ENCODE measurements at places on chromosomes 6 and 20.

GRCh38 chr6:150605333-150605732 is 5.6 kb downstream of the PLEKHG1 start:
- no peak for DNase-seq

- no peak for DNase-seq
These were observed 538.0 kb upstream of the ID4 start for GRCh38 chr6:19299129-19299528.

DNA sequence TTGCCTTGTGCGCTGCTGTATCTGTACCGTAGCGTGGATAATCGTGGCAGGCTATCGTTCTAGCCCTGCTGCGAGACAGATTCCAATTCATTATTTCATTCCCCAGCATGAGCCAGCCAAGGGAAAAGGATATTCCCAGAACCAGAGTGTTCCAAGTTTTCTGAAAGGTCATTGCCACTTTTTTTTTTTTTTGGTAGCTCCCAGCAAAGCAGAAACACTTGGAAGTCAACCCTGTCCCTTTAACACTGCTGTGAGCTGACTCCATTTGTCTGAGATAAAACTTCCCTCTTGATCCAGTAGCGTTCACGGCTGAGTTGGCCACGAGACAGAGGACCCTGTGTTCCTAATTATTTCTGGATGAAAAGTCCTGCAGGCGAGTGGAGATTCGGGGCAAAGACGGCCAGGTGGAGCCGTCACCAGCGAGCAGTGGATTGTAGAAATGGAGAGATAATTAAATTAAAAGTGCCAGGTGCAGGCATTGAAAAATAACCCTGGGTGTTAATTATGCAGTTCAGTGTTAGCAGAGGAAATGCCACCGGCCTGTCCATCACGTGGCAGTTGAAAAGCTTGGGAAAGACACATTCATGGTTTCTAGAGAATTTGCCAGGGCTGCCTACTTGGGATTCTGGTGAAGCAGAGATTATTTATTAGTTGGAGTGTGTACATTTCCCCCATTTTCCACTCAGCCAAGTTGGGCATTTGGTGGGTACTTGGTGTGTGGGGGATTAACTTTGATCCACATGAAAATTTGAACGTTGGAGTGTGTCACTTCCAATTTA is 164.2 kb downstream of the SLC24A3 start:
- DNase-seq, result no peak

DNA sequence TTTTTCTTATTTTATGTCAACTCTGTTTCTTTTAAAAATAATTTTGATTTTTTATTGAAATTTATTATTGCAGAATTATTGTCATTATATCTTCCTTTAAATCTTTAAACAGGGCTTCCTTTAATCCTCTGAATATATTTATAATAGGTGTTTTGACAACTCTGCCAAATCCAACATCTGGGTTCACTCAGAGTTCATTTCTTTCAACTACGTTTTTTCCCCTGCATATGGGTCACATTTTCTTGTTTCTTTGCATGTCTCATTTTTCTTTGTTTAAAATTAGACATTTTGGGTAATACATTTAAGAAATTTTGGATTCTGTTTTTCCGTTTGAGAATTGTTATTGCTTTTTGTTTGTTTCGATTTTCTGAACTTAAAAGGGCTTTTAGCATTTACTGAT is 655.1 kb upstream of the CITED2 start:
- DNase-seq, result no peak

DNA sequence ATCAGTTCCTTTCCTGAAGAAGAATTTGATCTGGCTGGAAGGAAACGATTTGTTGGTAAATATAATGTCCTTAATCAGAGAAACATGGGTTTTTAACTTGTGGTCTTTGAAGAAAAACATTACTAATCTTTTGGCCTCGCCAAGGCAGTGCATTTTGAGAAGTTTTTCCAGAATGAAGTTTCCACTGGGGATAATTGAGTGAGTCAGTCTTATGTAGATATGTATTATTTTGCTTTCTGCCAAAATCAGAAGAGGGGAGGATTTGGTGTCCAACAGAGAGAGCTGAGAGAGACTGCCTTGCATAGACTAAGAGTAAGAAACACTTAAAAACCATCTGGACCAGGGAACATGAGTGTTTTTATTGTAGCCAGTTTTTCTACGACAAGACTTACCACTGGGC is 79.9 kb downstream of the FNDC1 start:
- DNase-seq, result peak; percentile 60

GRCh38 chr6:83086751-83087150 is 19.3 kb downstream of the DOP1A start:
- no peak for DNase-seq

DNA sequence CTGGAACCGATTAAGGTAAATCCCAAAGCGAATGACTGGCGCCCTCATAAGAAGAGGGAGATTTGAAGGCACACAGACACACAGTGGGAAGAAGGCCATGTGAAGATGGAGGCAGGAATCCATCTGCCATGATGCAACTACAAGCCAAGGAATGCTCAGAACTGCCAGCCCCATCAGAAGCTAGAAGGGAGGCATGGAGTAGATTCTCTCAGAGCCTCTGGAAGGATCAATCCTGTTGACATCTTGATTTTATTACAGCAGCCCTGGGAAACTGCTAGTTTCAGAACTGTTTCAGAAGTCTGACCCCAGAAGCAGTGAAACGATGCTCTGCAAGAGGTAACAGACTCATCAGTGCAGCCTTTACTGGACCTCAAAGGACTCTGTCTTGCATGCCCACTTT is 103.5 kb upstream of the GPR6 start:
- no peak for DNase-seq

DNA sequence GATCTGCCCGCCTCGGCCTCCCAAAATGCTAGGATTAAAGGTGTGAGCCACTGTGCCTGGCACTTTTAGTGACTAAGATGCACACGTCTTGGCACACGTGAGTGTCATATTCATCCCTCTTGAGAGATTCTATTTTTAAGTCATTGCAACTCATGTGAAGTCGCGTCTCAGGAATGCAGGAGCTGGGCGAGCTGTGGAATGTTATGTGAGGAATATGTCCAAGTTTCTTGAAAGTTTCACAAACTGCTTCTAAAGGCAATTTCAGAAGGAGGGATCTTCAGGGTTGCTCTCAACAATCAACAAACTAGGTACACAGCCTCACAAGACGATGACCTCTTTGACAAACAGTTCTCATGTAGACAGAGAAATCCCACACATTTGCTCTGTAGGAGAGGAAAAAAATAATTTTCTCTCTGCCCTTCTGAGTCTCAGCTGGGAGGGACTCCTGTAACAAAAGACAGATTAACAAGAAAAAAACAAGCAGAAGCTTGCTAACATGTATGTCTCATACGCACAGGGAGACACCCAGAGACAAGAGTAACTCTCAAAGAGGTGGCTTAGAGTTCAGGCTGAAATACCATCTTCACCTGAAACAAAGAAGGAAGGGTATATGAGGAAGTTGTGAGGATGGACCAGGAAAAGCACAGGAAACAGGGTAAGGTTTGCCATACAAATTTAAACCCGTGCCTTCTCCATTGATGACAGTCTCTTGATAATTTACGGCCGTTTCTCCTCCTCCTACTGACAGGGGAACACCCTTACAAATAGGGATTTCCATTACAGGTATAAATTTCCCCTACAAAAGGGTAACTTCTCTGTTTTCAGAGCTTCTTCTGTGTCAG is 45.3 kb upstream of the FAM50B start:
- peak; percentile 86 for DNase-seq

GRCh38 chr20:21184819-21185218 is 58.9 kb downstream of the KIZ start:
- DNase-seq, result no peak

- no peak for DNase-seq
These were observed 105.5 kb upstream of the BACH2 start for GRCh38 chr6:90401933-90402830.

DNA sequence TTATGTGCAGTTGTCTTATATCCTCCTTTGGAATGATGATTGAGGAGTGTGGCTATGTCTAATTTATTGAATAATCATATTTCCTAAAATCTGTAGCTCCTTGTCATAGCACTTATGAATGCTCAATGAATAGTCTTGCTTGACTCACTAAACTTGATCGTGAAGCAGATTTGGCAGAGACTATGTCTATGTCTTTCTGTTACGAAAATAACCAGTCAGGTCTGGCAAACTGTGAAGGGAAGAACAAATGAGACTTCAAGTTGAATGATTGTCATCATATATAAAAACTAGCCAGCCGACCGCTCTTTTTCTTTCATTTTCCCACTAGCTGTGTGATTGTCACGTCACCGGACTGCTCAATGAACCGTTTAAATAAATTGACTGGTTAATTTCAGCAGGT is 1303.9 kb upstream of the GJE1 start:
- no peak for DNase-seq

GRCh38 chr20:59765599-59766177 is 161.3 kb downstream of the PHACTR3 start:
- peak; percentile 20 for DNase-seq

DNA sequence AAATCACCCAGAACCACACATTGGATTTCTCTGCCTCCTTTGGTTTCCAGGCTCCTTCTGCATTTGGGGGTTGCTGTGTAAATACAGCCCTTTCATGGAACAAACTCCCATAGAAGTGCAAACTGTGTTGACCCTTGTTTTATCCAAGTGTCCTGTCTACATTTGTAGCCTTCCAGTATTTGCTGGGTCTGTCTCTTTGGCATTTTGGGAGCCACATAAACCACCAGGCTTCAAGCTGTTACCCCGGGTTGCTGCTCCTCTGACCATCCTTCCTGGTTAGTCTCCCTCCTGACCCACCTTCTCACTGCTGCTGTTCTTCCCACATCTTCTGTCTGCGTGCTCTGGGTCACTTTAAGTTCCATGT is 7.6 kb upstream of the MTHFD1L start:
- no peak for DNase-seq

DNA sequence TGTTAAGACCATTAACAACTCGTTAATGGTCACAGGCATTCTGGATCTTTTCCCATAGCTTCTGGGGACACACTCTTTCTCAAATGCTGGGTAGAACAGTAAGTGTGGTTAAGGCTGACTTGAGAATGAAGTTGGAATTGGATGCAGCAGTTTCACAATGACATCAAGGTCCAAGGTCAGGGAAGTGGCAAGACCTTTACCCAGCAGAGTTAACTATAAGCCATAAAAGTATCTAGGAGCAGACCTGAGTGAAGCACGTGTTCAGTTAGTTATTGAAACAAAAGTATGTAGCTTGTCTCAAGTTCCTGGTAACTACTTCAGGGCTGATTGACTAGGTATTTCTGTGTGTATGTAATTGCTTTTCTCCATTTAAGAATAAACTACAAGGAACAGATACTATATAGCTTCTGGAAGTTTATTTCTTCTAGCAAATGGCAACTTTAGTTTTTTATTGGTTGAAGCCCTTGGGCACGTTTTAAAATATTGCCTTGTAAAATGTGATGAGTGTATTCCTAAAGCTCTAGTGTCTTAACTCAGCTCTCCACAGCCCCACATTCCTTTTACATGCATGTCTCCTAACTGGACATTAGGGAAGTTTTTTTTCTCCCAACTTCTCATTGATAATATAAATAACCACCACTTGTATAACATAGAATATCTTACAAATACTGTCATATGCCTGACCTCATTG is 479.0 kb upstream of the CITED2 start:
- peak; percentile 36 for DNase-seq

DNA sequence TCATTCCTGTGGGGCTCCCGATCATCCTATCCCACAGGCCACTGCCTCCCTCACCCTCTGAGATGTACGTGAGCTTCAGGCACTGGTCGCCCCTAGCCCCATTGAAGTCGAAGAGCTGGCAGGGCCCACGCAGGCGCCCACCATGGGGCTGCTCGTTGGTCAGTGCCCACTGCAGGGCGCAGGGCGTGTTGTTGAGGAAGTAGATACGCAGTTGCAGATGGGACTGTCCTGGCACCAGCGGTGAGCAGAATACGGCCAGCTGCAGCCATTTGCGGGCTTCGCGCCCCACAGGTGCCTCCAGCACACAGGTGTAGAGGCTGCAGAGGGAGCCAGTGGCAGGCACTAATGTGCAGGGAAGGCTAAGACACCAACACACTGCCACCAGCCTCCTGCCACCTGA is 6.2 kb downstream of the UNC5CL start:
- DNase-seq, result no peak

DNA sequence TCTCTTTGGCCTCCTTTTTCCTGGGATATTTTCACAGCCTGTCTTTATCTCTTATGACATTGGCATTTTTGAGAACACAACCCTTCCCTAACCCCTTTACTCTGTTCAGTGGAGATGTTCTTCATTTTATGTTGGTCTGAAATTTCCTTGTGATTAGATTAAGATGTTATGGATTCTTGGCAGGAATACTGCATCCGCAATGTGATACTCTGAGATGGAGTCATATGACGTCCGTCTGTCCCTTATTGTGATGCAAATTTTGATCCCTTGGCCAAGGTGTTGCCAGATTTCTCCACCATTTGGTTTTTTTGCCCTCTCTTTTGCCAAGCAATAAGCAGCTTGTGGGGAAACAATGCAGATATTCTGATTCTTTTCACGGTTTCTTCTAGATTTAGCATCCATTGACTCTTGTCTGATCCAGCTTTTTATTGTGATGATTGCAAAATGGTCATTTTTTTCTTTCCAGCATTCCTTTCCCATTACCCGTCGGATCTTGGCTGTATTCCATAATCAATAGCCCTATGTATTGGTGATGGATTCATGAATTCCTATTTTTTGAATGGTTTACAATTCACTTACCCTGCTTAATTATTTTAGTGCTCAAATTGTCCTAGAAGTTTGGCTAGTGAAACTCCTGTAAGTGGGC is 85.1 kb downstream of the NCOA3 start:
- no peak for DNase-seq

- no peak for DNase-seq
These were observed 46.1 kb downstream of the TBX18 start for GRCh38 chr6:84718038-84718955.

- peak; percentile 50 for DNase-seq
These were observed 664.5 kb downstream of the EPM2A start for GRCh38 chr6:145070791-145071190.

GRCh38 chr20:21083825-21084325 is 22.3 kb downstream of the LINC00237 start:
- DNase-seq, result no peak

- no peak for DNase-seq
These were observed 11.8 kb downstream of the UQCC2 start for GRCh38 chr6:33699739-33700138.

DNA sequence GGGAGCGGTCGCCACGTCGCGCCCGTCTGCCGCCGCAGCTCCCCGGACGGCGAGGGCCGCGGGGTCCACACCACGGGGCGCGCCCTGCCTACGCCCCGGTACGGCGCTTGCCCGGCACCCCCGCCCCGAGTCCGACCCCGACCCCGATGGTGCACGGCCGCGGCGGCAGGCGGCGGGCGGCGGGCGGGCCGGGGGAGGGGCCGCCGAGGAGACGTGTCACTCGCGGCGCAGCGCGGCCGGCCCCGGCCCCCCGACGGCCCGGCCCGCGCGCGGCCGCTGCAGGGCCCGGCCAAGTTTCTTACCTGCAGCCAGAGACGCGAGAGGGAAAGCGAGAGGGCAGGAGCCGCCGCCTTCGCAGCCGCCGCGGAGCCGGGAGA is 328 bp downstream of the RRBP1 start:
- DNase-seq, result no peak

DNA sequence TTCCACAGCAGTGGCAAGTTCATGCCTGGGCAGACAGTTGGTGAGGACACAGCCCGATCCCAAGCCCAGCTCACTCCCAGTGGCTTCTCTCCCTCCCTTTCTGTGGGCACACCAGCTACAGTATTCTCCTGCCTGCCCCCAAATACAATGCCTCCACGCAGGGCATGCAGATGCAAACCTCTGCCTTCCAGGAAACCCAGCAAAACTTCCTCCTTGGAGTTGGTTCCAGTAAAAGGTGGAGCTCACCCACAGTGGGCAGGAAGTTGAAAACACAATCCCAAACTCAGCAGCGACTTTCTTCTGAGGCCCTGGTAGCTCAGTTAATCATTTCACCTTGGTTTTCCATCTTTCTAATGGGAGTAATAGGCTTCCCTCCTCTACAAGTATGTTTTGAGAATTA is 93.7 kb downstream of the LY86 start:
- DNase-seq, result no peak
